A549 (cell line): ENCODE measurements at places on chromosomes 1 and 21. TPM values are rescaled to one million over a fixed set of nuclear protein-coding genes. Genes with fewer than 3 reads are reported as not detected.
A peak's percentile ranks its signal among the peaks of the same experiment; 100 is the strongest.

DNA sequence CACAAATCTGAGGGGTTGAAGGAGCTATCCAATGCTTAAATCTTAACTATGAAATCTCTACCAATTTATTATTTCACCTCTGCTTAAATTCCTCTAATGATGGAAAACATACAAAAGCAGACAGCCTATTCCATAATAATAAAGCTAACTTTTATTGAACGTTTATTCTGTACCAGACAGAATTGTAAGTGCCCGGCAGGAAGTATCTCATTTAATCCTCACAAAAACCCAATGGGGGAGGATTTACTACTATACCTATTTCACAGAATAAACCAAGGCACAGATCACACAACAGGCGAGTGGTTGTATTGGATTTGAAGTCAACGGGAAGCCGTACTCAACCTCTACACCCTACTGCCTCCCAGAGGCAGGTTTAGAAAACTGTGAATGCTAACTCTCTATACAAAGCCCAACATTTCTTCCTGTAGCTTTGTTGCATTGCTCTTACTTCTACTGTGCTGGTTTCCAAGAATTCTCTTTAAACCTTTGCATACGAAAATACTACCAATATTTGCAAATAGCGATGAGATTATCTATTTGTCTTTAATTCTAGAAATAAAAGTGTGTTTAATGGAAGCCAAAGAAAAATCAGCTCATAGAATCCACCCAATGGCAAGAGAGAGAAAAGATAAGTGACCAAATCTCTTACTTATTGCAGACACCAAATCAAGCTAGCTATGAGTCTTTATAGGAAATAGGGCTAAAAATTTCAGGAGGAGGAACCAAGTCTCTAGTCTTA lies 33.5 kb upstream of the C1orf53 start:
- peak; percentile 40 for DNase-seq

GRCh38 chr1:64482720-64483119 lies 12.8 kb downstream of the CACHD1 start:
- DNase-seq: no peak

GRCh38 chr1:110490791-110491451 lies 28.1 kb downstream of the KCNA10 start:
- no peak for DNase-seq

DNA sequence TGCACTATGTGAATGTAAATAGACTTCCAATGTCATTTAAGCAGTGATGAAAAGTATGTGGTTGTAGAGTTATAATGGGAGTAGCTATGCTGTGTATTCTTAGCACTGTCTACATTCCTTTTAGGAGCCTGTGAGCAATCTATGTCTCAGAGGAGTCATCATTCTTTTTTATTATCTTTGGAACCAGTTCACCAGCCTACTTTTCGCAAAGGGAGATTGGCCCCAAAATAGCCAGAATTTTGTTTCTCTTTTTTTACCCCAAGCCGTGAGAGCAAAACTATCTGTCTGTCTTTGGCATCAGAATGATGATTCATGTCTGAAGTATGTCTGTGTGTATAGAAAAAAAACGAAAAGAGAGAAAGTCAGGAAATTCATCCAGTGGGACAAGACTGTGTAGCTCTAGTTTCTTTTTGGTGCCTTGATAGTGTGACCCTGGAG lies 44.2 kb downstream of the OSBPL9 start:
- peak; percentile 58 for DNase-seq

DNA sequence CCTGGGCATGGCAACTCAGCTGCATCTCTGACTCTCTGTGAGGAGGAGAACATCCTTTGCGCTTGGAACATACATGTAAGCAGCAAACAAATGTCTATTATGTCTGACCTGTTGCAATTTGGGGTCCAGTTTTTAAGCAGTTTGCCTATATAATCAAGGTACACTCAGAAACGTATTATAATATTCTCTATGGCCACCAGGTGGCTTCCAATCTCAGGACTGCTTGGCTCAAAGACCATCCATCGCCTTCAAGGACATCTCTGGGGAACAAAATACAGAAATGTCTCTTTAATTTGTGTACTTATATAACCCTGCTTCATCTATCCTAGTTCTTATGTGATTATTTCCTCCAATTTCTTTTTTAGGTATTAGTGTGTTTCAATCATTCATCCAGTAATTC lies 227.2 kb downstream of the OLFM3 start:
- DNase-seq: no peak

Gene CD1D
- 0.04 to 0.08 TPM in 2 of 3 replicates, not detected in the other for polyA plus RNA-seq

Gene TGFBR3
- polyA plus RNA-seq: 5.0 to 5.8 TPM (median 5.5 TPM) in 3 replicates
